Retinal pigment epithelial cell (primary cell): ENCODE measurements at places on chromosomes 12 and 14.

DNA sequence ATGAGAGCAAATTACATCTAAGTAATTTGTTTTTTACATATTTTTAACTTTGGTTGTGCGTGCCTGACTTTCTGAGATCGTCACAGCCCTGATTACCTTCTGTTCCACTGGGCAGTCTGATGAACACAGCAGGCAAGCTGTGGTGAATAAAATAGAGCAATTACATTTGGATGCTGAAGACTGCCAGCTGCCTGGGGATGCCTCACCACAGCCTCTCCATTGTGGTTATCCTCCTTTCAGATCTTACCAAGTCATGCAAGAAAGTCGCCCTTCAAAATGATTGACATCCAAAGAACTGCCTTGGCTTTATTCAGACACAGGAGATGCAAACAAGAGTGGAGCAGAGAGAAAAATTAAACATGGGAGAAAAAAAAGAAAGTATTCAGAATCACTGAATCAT lies 456.6 kb upstream of the TMPO start:
- DNase-seq: no peak

DNA sequence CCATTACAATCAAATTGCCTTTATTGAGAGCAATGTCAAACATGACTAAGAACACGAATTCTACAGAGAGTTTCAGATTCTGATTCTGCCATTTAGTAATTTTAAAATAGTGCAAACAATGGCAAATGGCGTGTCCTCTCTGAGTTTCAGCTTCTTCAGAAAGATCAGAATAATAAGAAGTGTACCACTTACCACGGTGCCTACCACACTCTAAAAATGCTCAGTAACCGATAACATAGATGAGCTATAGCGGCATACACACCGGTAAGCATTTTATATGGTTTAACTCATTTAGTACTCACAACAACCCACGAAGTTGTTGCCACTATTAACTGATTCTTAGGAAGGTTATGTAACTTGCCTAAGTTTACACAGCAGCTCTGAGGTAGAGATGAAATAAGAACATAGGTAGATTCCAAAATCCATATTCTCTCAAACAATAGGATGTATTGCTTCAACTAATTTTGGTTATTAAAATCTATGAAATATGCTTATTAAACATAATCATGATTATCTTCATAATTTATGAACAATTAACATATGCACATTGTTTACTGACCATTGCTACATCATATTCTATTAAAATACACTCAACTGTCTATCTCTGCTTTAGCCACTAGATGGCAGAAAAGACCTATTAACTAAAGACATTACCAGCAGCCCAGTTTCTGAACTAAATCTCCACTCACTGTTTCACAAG lies 38.3 kb downstream of the SLC6A15 start:
- peak; percentile 22 for DNase-seq

- no peak for DNase-seq
Measured at GRCh38 chr12:106942775-106943174, 12.9 kb upstream of the TMEM263 start.

- DNase-seq: no peak
Measured at GRCh38 chr14:100523131-100523842, 63.9 kb downstream of the BEGAIN start.

- DNase-seq: no peak
Measured at GRCh38 chr12:127548123-127548553, 718.8 kb upstream of the TMEM132C start.

- DNase-seq: no peak
Measured at GRCh38 chr14:31439561-31439960, 17.7 kb downstream of the DTD2 start.

DNA sequence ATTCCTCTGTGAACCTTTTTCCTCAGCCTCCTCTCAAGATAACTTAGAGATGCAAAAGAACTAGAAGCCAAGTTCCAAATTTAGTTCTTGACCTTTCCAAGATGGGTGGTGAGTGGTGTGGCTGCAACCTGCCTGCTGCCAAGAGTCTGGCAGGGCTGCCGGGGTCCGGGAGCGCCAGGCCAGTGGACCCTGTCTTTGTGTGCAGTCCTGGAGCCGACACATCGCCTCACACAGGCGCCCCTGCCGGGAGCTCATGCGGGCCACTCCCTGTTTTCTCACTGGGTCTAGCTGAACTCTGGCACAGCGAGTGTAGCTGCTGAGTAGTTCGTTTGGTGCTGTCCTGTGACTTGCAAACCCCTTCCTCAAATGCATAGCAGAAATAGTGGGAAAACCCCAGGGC lies 84.9 kb downstream of the CACNA1C start:
- no peak for DNase-seq

DNA sequence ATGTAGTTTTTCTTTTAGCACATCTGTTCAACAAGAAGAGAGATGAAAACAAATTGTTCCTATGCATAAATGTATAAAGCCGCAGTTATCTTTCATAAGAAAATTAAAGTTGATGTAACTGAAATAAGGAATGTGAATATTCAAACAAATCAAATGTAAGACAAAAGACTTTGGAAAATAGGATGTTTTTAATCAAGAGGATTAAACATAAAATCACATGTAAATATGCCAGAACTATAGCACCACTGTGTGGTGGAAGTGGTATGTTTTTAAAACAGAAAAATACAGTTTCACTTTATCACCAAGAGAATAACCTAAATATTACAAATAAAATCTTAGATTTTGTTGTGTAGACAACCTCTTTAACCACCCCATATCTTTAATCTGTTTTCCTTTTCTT lies 40.4 kb downstream of the CAPS2 start:
- DNase-seq: no peak

DNA sequence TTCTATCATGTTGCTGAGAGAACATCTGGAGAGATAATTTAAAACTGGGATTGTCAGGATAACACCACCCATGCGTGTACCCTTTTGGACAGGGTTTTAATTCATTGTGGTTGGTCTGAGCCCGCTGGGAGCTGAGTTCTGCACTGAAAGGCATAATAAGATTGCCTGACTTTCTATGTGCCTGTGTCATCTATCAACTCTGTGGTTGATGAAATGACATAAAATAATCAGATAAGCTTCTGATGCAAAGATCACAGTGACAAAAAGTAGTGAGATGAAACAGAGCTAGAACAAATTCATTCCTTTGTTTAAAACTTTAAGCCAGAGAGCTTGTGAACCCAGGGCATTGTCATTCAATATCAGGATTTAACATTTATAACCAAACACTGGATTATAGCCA lies 98.7 kb downstream of the BBS10 start:
- no peak for DNase-seq

DNA sequence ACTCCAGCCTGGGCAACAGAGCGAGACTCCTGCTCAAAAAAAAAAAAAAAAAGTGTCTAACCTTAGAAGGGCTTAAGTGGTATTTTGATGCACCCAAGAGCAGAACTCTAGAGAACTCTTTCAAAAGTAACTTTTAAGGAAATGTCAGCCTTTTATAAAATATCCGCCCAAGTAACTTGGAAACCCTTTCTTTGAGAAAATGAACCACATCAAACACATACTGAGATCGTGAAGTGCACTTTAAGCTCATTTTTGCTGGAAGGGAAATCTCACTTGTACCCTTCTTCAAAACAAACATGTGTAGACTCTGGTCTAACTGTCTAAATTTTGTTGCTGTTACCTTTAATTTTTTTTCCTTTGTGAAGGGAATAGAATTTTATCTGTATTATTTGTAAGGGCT lies 5.5 kb downstream of the C12orf56 start:
- no peak for DNase-seq

- no peak for DNase-seq
Measured at GRCh38 chr14:105385322-105385637, 13.1 kb upstream of the TEX22 start.

- no peak for DNase-seq
Measured at GRCh38 chr14:22657861-22658260, 13.7 kb upstream of the OR6J1 start.

DNA sequence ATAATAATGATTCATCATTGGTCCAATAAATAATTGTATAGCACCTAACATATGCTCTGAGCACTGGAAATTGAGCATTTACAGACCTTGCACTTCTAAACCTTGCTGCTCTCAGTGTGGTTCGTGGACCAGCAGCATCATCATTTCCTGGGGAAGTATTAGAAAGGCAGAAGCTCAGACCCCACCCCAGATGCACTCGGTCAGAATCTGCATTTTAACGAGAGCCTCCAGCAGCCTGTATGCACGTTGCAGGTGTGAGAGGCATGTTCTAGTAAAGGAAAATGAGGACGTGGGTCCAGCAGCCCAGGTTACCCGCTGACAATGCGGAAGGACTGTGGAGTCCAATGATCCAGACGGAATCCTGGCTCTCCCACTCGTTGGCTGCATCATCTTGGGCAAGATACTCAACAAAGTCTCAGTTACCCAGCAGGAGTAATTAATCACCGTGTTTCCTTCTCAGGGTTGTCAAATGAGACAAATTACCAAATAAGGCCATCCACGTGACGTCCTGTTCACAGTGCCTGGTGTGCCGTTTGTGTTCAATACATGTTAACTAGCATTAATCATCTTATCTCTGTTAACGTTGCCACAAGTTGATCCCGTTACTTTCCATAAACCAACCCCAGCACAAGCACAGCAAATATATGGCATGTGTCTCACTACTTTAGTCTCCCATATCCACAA lies 49.2 kb upstream of the CCND2 start:
- DNase-seq: no peak

- DNase-seq: no peak
Measured at GRCh38 chr14:85156319-85156718, 373.6 kb upstream of the FLRT2 start.

GRCh38 chr12:61011767-61012423 lies 1248.3 kb upstream of the USP15 start:
- no peak for DNase-seq

DNA sequence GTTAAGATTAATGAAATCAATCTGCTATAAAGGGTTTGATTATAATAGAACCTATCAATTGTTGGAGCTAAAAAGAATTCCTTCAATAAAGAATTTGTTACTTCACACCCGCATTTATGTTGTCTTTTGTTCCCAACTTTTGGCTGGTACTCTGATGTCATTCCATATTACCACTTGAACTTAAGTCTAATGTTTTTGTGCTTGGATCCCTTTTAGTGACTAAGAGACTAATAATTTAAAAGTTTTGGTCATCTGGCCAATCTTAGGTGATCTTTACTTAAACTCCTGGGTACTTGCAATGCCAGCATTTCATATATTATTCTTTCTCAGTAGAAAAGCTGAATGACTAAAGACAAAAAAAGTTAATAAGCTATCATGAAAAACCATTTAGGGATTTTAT lies 113.0 kb downstream of the TMEM30B start:
- no peak for DNase-seq
